ENCODE measurements at places on chromosomes 7 and 10.

DNA sequence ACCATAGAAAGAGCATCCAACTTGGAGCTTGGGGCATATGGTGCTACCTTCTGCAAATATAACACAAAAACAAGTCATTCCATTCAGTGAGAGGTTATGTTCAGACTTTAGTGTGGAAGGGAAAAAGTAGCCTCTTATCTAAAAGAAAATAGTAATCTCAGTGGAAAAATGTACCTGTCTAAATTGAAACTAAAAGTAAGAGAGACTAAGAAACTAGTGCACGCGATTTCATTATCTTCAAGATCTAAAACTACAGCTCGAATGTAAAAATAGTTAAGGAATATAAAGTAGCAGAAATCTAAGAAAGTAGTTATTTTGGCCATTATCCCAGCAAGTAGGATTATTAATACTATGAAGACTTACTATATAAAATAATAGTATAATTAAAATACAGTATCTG lies 233.0 kb upstream of the PPP1R3A start:
- DNase-seq, result no peak

DNA sequence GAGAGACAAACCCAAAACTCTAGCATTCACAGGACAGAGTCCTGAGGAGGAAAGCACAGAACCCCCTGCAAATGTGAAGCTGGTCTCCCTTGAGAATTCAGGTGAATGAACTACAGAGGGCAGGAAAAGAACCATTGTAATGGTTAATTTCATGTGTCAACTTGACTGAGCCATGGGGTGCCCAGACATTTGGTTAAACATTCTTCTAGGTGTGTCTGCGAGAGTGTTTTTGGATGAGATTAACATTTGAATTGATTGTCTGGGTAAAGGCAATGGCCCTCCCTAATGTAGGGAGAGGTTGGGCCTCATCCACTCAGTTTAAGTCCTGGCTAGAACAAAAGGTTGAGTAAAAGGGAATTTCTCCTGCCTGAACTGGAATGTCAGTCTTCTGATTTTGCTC lies 15.7 kb upstream of the CDK1 start:
- DNase-seq, result no peak

DNA sequence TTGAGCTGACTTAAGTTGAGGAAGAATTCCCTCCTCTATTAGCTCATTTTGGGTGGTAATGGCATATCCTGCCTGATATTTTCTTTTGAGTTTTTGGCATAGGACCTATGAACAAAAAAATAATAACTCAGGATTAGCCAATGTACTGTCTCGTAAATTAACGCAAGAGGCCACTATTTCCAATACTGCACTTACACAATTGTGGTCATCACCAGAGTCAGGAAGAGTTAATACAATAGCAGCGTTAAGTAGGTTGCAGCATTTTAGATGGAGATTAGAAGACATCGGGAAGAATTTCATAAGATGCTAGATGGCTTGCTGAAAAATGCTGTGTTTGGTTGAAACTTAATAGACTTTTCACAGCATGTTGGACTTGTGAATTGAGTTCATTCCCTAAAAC lies 36.4 kb downstream of the ANTXRL start:
- DNase-seq, result no peak

GRCh38 chr7:37079420-37079819 lies 355.1 kb upstream of the AOAH start:
- DNase-seq, result no peak

- DNase-seq, result no peak
These were observed 38.2 kb downstream of the ABCB5 start for GRCh38 chr7:20653636-20654035.

DNA sequence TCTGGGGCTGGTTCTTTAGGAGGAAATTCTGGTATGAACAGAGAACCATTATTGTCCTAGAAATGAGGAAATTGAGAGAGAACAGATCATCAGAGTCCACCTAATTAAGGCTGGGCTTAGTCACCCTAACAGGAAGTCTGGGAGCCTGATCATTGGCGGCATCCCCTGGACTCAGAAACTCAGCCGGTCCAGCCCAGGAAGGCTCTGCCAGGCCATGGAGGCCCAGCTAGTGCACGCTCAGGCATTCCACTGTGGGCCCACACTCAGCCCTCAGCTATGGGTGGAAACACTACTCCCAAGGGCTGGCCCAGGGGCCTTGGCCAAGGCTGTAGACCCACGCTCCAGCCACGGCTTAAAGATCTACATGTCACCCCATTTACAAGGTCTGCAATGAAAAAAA lies 109.2 kb downstream of the PTPN20 start:
- no peak for DNase-seq

GRCh38 chr7:95915731-95916130 lies 143.4 kb downstream of the DYNC1I1 start:
- DNase-seq, result no peak
